ENCODE measurements at places on chromosomes 7 and 10.

DNA sequence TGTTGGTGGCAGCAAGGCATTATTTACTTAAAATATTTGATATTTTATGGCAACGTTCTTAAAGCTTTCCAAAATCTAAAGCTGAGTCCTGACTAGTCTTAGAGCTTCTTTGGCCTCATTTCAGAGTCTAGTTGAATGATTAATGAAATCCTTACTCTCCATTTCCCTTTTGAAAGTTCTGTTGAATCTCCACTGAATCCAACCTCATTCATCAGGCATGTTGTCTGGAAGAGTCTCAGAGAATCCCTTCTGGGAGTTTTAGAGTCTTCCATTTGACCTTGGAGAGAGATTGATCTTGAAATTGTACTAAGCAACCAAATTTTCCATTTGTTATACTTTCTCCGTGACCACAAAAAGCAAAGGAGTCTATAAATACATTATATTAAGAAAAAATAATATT is 198.5 kb upstream of the TMEM196 start:
- no peak for DNase-seq

GRCh38 chr7:77188731-77189437 is 10.7 kb downstream of the FGL2 start:
- DNase-seq = no peak

- DNase-seq = peak; percentile 28
Observed at GRCh38 chr7:7641129-7641663, 644 bp downstream of the UMAD1 start.

- no peak for DNase-seq
Observed at GRCh38 chr10:23951841-23952240, 257.1 kb upstream of the KIAA1217 start.

DNA sequence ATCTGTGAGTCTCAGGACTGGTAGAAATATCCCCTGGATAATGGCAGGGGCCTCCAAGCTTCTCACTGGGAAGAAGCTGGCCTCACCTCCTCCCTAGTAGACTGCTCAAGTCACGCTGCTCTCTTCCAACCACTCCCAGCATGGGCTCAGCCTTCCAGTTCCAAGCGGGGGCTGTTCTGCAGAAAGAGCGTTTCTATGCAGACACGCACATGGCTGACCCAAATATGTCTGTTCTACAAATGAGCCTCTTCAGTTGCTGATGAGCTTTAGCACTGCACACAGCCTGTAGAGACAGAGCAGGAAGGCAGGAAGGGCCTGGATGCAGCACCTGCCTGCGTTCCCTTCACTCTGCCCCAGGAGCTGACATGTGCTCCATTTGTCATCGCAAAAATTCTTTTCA is 523.9 kb upstream of the MGMT start:
- no peak for DNase-seq

DNA sequence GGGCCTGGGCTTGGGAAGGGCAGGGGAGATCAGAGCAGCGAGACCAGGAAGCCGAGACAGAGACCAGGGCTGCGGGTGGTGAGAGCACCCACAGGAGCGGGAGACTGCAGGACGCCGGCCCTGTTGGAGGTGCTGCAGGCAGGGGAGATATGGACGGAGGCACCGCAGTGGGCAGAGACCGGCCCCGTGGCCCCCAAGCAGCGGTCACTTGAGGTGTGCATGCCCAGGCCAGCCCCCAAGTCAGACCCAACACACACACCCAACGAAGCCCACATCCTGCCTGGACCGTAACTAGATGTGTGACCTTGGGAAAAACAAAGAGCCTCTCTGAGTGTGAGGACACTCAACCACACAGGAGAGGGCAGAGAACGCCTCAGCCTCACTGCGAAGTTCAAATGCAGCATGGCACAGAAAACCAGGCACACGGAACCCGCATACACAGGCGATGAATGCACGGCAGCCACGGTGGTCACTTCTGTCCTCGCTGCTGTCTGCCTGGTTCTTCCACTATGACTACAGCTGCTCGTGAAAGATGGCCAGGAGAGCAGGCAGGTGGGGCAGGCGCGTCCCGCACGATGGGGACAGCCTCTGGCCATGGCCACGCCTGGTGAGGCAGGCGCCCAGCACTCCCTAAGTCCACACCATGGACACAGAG is 214.7 kb downstream of the MAD1L1 start:
- no peak for DNase-seq

DNA sequence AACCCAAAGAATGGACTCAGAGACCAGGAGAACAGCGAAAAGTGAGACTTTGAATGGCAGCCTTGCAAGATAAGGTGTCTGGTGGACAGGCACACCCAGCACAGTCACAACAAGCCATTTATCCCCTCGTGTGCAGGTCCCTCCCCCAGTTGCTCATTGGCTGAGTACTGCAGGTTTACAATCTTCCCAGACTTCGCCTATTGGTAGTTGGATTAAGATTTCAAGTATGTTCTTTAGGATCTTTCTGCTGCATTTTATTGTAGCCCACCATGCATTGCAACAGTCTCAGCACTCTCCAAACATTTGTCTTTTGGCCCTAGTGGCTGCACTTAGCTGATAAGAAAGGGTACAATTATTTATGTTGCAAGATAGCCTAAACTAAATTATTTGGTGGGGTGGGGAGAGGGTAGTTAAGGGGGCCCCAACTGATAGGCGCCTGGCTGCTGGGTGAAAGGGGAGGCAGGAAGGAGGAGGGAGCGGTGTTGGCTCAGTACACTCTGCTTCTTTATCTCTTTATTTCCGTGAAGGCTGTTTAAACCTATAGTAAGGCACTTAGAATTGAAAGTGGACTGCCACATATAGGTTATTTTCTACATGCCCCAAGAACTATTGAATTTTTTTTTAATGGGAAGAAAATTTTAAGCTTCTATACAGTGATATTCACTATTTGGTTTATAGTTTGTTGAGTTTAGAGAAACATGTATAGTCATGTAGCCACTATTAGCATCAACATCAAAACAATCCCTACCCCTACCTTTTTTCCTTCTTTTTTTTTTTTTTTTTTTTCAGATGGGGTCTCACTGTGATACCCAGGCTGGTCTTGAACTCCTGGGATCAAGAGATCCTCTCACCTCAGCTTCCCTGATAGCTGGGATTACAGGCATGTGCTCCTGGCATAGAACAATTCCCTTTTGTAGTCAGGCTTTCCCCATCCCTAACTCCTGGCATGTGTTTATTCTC is 54.2 kb downstream of the GUSB start:
- no peak for DNase-seq

DNA sequence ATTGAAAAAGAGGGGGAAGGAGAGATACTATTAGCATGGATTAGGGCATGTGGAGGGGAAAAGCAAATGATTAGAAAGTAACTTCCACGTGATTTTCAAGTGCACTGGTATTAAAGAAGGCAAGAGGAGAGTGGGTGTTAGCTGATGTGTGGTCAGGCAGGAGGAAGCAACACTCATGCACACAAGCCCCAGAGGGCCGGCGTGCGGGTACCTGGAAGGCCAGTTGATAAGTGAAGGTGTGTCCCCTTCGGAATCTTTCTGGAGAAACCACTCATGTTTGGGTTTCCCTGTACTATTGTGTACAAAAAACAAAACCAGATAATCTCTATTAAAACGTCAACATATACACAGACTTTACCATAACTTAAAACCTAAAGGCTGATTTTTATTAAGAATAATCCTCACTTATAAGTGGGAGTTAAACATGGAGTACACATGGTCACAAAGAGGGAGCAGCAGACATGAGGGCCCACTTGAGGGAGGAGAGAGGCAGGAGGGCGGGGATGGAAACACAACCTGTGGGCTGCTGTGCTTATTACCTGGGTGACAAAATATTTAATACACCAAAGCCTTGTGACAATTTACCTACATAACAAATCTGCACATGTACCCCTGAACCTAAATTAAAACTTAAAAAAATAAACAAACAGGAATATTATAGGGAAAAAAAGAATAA is 98.9 kb downstream of the SVIL start:
- no peak for DNase-seq

DNA sequence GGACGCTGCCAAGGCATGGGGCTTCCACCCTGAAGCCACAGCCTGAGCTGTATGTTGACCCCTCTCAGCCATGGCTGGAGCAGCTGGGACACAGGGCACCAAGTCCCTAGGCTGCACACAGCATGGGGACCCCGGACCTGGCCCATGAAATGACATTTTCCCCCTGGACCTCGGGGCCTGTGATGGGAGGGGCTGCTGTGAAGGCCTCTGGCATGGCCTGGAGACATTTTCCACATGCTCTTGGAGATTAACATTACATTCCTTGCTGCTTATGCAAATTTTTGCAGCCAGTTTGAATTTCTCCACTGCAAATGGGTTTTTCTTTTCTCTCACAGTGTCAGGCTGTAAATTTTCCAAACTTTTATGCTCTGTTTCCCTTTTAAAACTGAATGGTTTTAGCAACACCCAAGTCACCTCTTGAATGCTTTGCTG is 463.6 kb downstream of the ZWINT start:
- DNase-seq = no peak

- DNase-seq = no peak
Observed at GRCh38 chr7:111878785-111879184, 316.5 kb upstream of the IMMP2L start.

GRCh38 chr7:24907311-24907886 is 72.6 kb downstream of the OSBPL3 start:
- DNase-seq = no peak

- no peak for DNase-seq
Observed at GRCh38 chr10:59880971-59881510, 25.3 kb downstream of the CCDC6 start.

DNA sequence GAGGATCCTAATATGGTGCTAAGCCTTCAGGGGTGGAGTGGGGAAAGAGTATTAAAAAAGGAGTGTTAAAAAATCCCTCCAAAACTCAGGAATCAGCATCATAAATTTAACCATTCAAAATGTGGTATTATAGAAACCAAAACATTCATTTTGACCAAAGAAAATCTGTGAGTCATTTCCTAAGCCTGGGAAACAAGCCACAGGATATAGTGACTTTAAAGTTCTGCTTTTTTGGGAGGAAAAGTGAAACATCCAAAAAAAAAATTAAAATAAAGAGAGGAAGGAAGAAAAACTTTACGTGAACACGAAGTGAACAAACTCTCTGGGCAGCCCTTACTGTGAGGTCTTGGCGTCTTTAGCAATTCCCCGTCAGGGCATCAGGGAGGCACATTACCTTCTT is 74.0 kb upstream of the GSDME start:
- no peak for DNase-seq

- DNase-seq = no peak
Observed at GRCh38 chr7:8175929-8176369, 86.0 kb downstream of the ICA1 start.

GRCh38 chr7:8783229-8783628 is 349.8 kb downstream of the NXPH1 start:
- DNase-seq = no peak

DNA sequence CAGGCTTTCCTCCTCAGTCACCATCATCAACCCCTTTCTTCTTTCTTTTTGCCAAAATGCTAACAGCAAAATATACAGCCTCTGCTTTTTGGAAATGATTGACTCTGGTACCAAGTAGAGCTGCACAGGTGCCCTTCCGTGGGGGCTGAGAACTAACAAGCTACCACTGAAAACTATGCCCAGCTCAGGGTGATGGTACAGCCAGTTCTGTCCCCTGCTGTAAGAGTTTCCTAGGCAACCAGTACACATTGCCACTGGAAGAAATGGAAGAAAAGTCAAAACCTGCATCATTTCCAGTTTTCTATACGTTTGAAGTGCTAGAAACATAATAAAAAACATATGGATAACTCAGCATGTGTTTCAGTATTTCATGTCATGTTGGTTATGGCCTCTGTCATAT is 297.5 kb downstream of the PRKG1 start:
- DNase-seq = no peak

- peak; percentile 55 for DNase-seq
Observed at GRCh38 chr10:113854761-113855588, 514 bp downstream of the NHLRC2 start.

GRCh38 chr7:101543846-101544245 is 85.2 kb downstream of the MYL10 start:
- no peak for DNase-seq

GRCh38 chr10:16965344-16965616 is 148.1 kb upstream of the RSU1 start:
- no peak for DNase-seq

DNA sequence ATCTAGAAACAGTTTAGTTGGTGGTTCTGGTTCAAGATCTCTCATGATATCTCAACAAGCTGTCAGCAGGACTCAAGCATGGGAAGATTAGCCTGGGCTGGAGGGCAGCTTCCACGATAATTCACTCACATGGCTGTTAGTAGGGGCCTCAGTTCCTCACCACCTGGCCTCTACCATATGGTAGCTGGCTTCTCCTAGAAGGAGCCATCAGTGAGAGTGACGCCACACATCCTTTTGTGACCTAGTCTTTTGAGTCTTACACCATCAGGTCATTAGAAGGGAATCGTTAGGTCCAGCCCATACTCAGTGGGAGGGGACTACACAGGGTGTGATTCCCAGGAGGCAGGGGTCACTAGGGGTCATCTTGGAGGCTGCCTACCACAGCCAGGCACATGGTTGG is 239.3 kb upstream of the PLPP4 start:
- DNase-seq = no peak

GRCh38 chr10:121527690-121528089 is 70.6 kb downstream of the FGFR2 start:
- no peak for DNase-seq

DNA sequence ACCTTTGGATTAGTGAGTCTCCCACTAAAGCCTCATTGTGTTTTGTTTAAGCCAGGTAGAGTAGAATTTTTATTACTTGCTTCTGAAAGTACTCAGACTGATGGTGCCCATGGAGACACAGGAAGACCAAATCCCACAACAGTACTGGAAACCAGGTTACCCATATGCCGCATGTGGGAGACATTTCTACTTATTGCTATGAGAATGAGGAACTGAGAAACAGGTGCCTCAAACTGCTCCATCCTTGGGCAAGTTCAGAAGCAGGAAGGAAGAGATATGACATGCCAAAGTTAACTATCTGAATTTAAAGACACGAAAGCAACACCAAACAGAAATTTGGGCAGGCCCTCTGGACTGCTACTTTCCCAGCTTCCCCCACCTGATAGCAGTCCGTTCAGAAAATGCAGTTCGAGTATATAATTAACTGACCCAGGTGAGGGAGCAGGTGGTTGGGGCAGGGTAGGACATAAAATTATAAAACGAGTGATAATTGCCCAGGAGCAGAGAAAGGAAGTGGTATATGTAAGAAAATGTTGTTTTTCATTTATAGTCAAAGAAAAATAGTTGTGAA is 382.3 kb upstream of the MTPN start:
- no peak for DNase-seq

Data from hepatic stellate cell (primary cell).